Stimulated activated CD4-positive, alpha-beta T cell treated with anti-CD3 and anti-CD28 coated beads, Interleukin-15, amount 100 ng/mL, for 1 hour (primary cell): ENCODE measurements at places on chromosomes 5 and 9.

- DNase-seq = no peak
These were observed 78.9 kb upstream of the PAPPA start for GRCh38 chr9:116074658-116075057.

GRCh38 chr5:111122398-111122797 is 30.2 kb downstream of the WDR36 start:
- no peak for DNase-seq

DNA sequence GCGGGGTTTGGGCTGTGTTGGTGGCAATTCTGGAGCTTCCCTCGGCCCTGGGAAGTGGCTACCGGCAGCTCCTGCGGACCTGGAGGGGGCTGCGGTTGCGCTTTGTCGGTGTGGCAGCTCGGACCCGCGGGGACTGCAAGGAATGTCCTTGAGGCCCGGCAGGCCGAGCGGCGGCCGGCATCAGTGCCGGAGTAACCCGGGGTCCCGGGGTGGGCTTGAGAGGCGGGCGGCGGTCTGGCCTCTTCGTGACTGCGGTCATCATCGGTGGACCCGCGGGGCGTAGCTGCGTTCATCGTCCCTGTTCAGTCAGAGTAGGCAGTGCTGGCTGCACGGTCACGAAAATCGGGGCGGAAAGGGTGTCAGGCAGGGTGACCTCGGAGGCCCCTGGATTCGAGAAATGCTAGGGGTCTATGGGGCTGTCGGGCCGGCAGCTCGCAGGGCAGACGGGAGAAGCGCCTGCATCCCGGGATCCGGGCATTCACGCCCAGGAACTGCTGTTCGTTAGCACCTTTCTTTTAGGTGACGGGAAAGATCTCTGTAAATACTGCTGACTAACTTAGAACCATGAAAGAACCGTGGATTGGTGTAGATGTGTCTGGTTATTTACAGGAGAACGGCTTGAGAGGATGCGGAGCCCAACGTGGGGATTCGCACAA is 474 bp downstream of the HMGCR start:
- DNase-seq = no peak

DNA sequence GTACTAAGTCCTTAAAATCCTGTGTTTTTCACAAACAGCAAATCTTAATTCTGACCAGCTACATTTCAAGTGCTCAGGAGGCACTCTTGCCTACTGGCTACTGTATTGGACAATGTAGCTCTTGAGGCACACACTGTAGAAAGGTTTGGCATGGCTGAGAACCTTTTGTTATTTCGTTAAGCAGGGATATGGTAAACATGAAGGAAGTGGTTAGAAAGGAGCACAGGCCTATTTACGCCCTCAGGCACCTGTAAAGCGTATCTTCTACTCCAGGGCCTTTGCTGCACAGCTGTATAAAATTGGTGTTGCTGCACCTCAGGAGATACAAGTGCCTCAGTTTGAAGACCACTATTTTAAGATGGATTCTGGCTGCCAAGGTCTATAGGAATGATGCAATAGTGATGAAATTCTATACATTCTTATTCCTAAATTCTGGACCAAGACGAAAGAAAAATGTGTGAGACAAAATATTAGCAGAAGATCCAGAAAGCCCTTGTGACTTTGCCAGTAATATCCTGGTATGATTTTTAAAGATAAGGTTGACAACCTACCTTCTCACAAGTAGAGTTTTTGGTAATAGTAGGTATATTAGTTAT is 9.3 kb upstream of the OTULIN start:
- DNase-seq = no peak

GRCh38 chr9:22683700-22684075 is 237.1 kb downstream of the DMRTA1 start:
- no peak for DNase-seq

GRCh38 chr5:103424453-103425205 is 138.0 kb downstream of the NUDT12 start:
- no peak for DNase-seq

- no peak for DNase-seq
These were observed 465.4 kb downstream of the ICE1 start for GRCh38 chr5:5887833-5888232.

DNA sequence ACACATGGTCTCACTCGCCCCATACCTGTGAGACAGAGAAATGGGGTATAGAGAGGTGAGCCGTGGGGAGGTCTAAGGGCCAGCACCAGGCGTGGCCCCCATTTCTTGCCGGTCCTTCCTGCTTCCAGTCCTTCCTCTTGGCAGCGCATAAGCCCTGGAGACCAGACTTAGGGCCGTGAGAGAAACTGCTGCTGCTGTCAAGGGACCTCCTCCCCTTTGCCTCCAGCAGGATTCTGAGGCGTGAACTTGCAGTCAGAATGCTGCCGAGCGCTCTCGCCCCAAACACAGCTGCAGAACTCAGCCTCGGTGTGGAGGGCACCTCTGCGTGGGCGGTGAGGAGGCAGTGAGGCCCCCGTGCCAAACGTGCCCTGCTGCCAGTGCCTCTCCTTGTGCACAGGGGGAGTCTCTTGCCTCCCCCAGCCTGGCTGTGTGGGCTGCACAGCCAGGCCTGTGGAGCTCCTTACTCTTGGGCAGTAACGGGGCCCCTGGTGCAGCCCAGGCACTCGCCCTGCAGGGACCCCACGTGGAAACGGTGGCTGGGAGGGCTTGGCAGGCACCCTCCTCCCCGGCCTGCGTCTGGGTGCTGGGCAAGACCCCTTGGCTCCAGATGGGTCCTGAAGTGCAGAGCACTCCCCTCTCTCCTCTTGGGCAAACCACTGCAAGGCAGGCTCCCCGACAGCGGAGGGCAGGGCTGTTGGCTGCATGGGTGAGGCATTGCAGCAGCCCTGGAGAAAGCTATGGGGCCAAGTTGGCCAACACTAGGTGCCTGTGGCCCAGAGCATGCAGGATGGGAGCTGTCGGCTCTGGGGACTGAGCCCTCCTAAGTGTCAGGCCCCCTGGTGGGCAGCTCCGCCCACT is 85.4 kb downstream of the RXRA start:
- no peak for DNase-seq

- no peak for DNase-seq
These were observed 279.7 kb downstream of the NPR3 start for GRCh38 chr5:32990593-32991420.

GRCh38 chr9:78697618-78698017 is 400.7 kb downstream of the PSAT1 start:
- no peak for DNase-seq

DNA sequence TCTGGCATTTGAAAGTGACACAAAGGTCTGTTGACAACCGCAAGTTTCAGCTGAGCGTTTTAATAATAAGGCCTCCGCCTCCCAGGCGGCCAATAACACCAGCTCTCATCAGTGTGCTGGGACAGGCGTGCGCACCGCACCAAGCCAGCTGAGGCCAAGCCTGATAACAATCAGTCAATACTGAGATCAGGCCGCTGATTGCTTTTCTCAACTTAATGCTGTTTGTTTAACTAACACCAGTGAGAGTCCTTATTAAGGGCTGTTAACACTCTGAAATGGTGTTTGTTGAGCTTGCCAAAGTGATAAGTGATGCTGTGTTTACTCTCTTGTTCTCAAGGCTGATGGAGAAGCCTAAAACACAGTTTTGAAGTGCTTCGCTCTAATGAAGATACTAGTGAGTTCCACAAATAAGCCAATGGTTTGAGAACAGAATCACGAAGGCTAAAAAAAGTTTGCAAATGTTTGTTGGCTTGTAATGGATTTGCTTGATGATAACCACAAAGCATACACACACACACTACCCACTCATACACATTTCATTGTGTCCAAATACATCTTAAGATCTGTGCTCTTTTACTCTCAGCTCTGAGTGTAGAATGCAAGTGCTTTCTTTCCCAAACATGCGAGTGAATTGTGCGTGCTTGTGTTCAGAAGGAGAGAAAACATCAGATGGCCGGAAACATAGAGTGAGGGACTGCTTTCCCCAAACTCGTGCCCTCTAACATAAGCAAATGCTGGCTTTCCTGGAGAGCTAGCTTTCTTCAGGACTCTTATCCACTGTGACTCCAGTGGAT is 330.4 kb upstream of the KLF4 start:
- DNase-seq = no peak

- DNase-seq = no peak
These were observed 726.1 kb upstream of the WWC1 start for GRCh38 chr5:167565189-167565954.

- no peak for DNase-seq
These were observed 599 bp downstream of the LYRM7 start for GRCh38 chr5:131171276-131171810.

GRCh38 chr9:133184971-133185370 is 21.3 kb upstream of the GBGT1 start:
- no peak for DNase-seq

DNA sequence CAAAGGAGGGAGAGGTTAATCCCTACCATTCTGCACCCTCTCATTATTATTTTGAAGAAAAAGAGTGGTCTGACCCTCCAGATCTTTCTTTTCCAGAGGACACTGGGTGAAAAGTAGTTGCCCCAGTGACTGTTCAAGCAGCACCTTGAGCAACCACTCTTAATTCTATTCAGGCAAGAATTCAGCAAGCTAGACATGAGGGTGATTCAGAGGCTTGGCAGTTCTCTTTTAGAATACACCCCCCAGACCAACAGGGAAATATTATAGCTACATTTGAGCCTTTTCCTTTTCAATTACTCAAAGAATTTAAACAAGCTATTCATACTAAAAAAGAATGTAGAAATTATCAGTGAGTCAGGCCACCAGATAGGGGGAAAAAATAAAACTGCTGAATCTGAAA is 178.3 kb downstream of the MRPS30 start:
- DNase-seq = no peak

DNA sequence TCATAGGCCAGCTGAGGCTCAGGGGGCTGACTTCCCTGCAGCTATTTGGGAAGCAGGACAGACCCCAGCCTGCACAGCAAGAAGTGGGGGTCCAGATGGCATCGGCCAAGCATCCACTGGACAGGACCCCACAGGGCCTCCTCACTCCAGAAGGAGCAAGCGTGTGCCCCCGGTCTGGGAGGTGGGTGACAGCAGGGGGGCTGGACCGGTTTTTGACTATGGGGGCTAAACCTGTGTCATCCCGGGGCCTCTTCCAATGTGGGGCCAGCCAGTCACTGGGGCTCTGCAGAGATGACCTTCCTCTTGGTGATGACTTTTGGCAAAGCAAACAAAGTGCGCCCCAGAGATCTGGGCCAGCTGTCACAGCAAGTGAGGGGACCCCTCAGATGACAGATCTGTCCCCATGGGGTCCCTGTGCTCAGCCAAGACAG is 163.9 kb downstream of the OLFM1 start:
- no peak for DNase-seq

GRCh38 chr5:85538362-85538761 is 1079.4 kb upstream of the COX7C start:
- DNase-seq = no peak

GRCh38 chr5:117077142-117077541 is 502.5 kb upstream of the SEMA6A start:
- no peak for DNase-seq

DNA sequence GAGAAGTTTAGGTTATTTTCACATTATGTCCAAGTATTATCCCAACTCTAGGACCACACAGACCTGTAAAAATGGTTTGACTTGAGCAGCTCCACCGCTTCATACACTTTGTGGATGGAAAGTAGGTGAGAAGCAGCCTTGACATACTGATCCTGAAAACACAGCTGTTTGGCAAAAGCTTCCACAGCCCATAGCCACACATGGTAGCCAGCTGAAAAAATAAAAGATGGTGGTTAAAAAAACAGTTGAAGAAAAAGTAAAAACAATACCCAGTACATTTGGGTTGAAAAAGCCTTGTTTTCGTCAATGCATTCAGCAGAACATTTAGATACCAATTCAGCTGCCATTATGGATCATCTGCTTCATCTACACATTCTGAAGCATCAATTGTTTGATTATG is 36.7 kb downstream of the GEMIN5 start:
- no peak for DNase-seq

DNA sequence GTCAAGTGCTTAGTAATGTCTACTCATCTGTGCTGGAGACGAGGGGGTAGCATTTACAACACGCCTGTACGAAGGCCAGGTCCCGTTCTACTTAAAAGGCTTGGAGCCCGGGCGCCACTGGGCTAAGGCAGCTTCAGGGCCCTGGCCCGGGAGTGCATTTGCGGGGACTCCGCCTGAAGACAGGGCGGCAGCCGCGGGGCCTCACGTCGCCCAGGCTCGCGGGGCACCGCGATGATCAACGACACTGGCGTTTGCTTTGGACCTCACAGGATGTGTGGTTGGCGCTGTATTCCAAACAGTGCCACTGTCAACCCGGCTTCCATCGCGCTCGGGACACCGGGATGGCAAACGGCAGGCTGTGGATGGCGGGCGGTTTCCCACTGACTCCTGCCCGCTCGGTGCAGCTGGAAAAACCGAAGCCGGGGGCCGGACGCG is 1.1 kb upstream of the TENT4A start:
- DNase-seq = peak; percentile 33

DNA sequence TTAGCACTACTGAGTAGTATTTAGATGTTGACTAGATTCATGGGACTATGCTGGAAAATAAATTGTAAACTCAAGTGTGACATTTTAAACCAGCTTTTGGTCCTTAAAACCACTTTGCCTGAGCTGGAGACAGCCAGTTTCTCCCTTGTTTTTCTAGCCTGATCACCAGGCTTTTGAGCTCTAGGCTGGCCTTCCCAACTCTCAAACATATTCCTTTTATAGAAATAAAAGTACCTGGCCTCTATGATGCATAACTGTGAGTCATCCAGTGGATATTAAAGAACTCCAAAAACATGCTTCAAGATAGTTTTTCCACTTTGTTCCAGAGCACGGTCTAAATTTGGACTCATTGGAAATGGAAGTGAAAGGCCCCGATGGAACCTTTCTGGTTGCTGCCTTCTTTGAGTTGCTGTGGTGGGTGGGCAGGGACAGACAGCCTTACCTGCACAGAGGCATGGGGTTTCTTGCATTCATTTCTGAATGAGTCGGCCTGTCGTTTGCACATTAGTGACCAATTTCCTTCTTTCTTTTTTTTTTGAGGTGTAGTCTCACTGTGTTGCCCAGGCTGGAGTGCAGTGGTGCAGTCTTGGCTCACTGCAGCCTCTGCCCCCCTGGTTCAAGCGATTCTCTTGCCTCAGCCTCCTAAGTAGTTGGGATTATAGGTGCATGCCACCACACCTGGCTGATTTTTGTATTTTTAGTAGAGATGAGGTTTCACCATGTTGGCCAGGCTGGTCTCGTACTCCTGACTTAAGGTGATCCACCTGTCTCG is 43.1 kb downstream of the TRIO start:
- no peak for DNase-seq

DNA sequence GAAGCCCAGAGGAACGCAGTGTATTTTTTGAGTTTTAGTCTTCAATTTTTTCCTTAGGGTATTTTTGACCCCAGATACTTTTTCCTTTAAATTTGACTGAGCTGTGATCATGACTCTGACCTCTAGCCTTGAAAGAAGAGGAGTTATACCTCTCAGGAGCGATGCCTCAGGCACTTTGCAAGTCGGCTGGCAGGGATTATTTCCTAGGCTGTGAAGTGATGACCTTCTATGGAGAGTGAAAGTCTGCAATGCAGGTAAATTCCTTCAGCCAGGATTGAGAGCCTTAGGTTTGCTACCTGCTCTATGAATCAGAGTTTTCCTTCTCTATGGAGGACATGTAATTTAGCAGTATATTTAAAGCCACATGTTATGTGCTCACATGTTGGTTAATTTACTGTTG is 10.8 kb upstream of the NUDT12 start:
- DNase-seq = no peak

- DNase-seq = peak; percentile 37
These were observed at the start of gene TMEM232 for GRCh38 chr5:110726249-110727024. TMEM232 (minus strand) TSS chr5:110726671; CDS start chr5:110667352, 59,319 bp downstream.
